ENCODE measurements at places on chromosomes 1 and 21.

DNA sequence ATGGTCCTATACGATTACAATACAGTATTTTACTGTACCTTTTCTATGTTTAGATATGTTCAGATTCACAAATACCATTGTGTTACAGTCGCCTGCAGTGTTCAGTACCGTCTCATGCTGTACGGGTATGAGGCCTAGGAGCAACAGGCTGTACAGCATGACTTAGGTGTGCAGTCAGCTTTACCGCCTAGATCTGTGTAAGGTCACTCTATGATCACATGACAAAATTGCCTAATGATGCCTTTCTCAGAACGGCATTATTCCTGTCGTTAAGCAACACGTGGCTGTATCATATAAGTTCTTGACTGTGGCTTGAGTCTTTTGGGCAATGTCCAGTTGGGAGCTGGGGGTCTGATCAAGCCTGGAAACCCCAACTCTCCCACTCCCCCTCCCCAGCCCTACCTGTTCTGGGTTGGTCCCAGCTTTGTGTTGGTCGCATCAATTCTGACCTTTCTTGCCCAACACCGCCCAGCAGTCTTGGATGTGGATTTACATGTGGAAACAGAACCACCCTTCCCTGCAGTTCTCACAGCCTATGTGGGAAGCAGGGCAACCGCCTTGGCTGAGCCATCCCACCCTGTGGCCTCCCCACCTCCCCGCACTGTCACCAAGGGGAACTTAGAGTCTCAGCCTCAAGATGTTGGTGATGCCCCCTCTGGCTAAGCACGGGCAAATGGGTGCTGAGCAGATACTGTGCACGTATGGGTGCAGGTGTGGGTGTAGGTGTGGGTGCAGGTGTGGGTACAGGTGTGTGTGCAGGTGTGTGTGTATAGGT is 80.2 kb upstream of the ACTL8 start:
- no peak for DNase-seq

DNA sequence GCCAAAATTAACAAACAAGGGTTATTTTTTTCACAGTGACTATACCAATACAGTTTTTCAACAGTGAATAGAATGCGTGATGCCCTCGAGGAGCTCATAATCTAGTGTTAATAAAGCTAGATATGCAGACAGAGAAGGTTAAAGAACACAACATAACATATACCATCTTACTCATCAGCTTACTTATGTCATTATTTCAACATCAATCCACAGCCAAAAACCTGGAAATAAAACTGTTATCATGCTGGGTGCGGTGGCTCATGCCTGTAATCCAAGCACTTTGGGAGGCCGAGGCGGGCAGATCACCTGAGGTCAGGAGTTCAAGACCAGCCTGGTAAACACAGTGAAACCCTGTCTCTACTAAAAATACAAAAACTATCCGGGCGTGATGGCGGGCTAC is 6.1 kb downstream of the STX6 start:
- no peak for DNase-seq

DNA sequence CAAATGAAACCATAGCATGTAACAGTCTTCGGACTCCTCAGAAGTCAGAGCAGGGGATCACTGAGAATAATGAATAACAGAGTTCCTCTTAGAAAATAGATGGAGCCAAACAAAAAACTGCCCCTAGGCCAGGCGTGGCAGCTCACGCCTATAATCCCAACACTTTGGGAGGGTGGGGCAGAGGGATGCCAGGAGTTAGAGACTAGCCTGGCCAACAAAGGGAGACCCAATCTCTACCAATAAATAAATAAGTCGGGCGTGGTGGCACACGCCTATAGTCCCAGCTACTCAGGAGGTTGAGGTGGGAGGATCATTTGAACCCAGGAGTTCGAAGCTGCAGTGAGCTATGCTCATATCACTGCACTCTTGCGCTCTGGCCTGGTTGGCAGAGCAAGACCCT is 58.5 kb upstream of the SERTAD4 start:
- DNase-seq = no peak

DNA sequence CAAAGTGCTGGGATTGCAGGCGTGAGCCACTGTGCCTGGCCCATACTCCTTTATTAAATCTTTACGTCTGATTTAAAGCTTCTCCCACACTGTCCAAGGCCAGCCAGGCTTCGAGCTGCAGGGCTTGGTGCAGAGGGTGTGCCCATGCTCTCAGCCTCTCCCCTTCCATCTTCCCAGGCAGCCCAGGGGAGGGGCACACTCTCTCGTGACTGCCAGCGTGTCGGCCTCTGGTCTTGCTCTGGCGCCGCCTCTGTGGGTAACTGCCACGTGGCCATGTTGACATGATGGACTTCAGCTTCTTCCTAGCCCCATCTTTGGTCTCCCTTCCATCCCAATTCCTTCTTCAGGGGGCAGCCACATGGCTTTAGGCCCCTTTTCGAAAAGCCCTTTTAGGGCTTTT is 4.7 kb downstream of the GPR137B start:
- no peak for DNase-seq

- DNase-seq = peak; percentile 99
Observed at GRCh38 chr1:16618719-16619118, 5.4 kb upstream of the NBPF1 start.

DNA sequence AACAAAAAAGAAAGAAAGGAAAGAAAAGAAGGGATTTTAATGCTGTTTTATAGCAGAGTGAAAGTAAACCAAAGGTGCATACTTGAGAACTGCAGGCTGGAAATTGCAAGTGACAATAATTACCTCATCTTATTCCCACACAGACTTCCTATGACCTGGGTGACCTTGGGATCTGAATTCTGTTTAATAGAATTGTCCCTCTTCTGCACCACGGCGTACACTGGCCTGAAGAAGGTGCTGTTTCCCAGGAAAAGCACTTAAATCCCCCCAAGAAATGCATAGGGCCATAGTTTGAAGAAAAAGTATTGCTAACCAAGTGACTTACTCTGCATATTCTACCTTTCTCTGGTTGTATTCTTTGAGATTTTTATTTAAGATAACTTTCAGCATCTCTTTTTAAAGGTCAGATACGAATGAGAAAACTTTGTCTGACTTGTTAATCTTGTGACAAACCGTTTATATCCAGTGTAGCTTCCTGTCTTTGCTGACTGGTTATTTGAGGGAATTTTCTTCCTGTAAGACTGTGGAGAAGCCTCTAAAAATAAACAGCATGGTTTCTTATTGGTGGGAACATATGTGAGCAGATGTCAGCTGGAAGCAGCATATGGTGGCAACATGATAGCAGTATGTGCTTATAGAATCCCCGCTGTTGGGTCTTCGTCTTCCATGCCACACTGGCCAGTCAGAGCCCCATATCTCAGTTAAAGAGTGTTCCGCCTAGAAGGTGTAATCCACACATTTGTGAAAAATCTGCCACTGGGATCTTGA is 16.3 kb downstream of the TGFB2 start:
- no peak for DNase-seq

DNA sequence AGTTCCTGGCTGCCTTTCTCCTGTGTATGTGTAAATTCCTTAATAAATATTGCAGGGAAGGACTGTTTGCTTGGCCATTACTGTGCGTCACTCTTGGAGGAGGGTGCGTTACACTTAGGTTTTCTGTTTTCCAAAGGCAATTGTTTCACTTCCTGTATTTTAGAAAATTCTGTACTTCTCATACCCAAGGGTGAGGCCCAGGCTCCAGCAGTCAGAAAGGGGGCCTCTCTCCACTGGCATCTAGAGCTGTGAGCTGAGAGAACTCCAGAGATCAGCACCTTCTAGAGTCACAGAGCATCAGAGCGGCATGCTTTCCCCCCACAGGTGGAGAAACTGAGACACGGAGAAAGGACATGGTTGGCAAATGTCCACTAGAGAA is 27.0 kb upstream of the ZFP69B start:
- DNase-seq = no peak

- DNase-seq = no peak
Observed at GRCh38 chr1:73366734-73367413, 831.1 kb downstream of the LRRIQ3 start.

DNA sequence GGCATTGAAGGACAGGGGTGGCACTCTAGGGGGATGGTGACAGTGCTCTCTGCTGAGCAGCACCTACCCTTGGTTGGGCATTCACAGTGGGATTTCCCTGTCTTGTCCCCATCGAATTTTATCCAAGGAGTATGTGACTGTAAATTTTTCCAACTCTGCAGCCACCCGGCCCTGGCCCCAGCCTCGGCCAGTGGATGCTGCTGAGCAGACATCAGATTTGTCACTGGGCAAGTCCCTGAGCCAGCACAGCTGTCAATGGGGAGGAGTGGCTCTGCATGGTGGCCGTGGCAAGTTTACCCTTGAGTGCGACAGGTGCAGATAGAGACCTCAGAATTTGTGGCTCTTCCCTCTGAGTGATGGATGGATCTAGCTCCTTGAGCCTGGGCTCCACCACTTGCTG is 240.2 kb upstream of the CSF3R start:
- DNase-seq = no peak

GRCh38 chr1:223403184-223403815 is 10.1 kb downstream of the CCDC185 start:
- DNase-seq = no peak

GRCh38 chr1:119160866-119161265 is 20.4 kb upstream of the WARS2 start:
- no peak for DNase-seq

- DNase-seq = no peak
Observed at GRCh38 chr1:18919956-18920355, 17.6 kb upstream of the ALDH4A1 start.

GRCh38 chr1:193846876-193847604 is 660.6 kb upstream of the B3GALT2 start:
- no peak for DNase-seq

DNA sequence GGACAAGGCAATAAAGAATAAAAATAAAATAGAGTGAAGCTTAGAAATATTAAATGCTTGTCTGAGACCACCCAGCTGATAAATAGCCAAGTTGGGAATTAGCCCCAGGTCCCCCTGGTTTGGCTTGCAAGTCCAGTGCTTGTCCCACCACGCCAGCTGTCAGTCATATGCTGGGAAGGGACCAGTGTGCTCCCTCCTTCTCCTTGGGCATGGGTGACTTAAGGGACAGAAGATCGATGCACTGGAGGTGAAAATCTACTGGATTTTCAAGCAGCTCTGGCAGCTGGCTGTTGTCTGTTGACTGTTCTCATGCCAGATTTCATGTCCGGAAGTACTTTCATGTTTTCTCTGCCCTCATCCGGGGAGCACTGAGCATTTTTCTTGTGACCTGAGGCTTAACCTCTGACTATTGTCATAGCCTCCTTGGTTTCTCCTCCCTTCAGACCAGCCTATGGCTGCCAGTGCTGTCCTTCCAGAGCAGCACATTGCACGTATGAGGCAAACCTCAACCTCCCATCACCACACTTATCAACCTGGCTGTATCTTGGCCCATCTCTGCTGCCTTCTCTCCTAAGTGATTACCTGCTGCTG is 12.4 kb downstream of the LMOD1 start:
- DNase-seq = no peak

DNA sequence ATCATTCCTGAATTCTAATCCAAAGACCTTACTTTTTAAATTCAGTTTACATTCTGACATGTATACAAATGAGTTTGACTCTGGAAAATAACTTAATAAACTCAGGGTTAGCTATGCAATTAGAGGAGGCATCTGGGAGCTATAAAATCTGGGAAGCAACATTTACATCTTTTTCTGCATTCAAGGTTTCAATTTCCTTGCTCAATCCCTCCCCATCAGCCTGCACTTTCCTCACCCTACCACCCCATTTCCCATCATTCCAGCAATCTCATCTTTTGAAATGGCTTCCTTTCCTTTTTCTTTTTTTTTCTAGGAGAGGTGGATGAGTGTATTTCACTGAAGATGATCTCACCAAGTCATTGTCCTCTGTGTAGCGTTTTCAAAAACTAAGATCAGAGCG is 65.3 kb upstream of the BEND5 start:
- no peak for DNase-seq

DNA sequence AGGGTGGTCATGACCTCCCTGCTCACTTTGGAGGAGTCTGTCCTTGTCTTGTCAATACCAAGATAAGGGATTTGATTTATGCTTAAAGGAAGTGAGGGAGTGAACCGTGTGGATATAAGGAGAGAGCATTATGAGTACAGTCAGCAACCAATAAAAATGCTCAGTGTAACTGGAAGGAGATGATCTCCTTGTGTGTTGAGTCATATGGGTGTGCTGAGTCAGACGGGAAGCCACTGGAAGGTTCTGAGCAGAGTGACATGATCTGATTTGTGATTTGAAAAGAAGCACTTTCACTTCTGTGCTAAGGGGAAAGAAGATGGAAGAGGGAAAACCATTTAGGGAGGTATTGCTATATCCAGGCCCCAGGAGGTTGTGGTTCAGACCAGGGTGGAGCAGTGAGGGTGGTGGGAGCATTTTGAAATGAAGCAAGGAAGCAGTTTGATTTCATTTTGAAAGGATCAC is 2.5 kb upstream of the BCL10 start:
- DNase-seq = no peak

DNA sequence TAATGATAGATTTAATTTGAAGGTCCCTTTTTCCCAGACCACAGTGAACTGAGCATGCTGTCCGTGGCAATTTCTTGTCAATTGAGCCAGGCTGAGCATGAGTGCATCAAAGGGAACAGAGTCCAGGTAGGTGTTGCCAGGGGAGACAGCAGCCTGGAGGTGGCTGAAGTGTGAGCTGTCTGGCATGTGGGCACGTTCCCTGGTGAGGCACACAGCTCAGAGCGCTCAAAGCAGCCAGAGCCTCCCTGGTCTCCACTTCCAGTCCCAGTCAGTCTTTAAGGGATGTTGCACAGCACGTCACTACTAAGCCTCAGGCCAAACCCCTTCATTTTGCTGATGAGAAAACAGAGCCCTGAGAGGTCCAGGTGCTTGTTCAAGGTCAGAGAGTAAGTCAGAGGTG is 251.4 kb downstream of the MATN1 start:
- no peak for DNase-seq

GRCh38 chr1:109314795-109315194 is 8.0 kb upstream of the MYBPHL start:
- no peak for DNase-seq

GRCh38 chr1:239197871-239198270 is 188.5 kb upstream of the CHRM3 start:
- DNase-seq = no peak

GRCh38 chr1:230306169-230306568 is 120.0 kb downstream of the PGBD5 start:
- no peak for DNase-seq

DNA sequence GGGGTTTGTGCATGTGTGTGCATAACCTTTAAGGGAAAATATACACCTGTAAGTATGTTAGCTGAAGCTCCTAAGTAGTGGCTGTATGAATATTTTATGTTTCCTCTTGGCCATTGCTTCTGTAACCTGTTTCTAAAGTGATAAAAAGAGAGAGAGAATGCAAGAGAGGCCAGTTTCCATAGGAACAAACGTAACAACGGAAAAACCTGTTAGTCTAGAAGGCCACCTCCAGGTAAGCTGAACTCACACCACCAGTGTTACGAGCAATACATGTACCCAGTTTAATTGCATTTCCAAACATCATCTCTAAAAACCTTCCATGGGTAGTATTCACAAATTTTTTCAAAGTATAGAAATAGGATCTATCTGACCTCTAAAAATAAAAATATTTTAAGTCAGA is 63.1 kb downstream of the PLPPR4 start:
- DNase-seq = no peak

- no peak for DNase-seq
Observed at GRCh38 chr1:30103708-30104411, 619.5 kb downstream of the MATN1 start.
